Kidney (tissue), 22 donors: ENCODE measurements at places on chromosomes 11 and 22.
A peak's percentile ranks its signal among the peaks of the same experiment; 100 is the strongest.

DNA sequence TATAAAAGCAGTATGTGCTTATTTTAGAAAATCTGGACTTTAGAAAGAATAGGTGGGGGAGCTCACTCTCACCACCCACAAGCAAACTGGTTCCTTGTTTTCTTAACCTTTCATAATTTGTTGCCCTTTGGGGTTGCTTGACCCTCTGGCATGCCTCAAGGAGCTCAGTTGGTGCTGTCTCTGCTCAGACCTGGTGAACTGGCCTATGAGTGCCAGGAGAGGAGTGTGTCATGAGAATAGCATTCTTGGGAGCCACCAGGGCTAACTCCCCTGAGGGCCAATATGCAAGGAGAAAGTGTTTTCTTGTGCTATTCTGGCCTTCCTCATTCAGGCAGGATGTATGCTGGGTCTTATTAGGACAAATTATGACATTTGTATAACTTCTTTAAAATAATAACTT lies 21.0 kb upstream of the AMOTL1 start:
- DNase-seq = no peak

DNA sequence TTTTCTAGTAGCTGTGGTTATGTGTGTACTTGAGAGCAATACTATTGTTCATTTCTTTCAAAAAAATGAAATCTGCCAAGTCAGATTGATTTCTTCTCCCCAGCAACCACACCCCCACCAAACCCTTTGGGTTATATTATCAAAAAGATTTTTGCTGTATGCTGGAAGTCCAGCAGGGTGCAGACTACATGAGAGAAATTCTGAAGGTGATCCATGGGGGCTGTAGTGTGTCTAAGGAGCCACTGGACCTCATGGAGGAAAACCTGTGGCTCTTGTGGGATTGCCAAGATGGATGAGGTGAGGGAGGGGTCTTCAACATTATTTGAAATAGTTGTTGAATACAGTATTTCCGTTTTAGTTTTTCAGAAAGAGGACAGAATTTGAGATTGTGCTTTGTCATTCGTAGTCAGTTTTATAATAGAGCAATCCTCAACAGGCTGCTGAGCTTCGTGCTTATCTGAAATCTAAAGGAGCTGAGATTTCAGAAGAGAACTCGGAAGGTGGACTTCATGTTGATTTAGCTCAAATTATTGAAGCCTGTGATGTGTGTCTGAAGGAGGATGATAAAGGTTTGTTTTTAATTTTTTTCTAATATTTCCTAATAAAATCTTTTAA lies 3.1 kb downstream of the EIF3M start:
- DNase-seq = no peak

DNA sequence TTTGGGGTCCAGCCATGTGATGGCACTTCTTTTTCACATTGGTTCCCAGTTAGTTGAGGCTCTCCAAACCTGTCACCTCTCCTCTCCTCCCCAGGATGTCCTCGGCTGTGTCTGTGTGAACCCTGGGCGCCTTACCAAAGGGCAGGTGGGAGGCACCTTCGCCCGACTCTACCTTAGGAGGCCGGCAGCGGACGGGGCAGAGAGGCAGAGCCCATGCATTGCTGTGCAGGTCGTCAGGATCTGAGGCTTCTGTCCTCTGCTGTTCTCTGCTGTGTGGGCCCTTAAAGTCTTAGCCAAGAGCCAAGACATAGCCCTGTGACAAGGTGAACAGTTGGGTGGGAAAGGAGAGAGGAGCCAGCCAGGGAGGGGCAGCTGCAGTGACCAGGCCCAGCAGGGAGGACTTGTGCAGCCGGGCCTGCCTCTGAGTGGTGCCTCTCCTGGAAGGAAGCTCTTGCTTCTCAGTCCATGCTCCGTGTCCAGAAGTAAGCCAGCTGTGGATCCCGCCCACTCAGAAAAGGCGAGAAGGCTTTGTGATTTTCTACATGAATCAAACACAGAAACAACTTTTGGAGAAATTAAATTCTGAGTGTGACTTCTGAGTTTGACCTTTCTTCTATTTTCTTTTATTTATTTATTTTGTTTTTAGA lies 17.5 kb upstream of the CDC42EP2 start:
- DNase-seq = peak; percentile 47

- DNase-seq = no peak
Observed at GRCh38 chr11:120869097-120869496, 154.8 kb upstream of the TBCEL start.

DNA sequence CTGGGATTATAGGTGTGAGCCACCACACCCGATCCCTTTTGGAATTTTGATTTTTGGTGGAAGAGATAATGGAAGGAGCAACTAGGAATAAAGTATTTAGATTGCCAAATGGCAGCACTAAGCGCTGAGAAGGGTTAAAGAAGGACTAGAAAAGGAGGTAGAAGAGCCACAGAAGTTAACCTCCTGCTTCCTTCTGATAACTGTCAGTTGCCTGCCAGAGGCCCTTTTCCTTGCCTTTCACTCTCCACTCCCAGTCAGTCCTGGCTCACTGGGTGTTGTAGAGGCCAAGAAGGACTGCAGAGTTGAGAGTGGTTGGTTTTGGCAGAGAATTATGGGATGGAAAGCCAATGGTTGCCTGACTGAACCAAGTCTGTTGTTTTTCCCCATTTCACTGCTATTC lies 19.3 kb downstream of the ZC3H12C start:
- DNase-seq = no peak

- no peak for DNase-seq
Observed at GRCh38 chr11:134610116-134610910, 198.3 kb upstream of the B3GAT1 start.

DNA sequence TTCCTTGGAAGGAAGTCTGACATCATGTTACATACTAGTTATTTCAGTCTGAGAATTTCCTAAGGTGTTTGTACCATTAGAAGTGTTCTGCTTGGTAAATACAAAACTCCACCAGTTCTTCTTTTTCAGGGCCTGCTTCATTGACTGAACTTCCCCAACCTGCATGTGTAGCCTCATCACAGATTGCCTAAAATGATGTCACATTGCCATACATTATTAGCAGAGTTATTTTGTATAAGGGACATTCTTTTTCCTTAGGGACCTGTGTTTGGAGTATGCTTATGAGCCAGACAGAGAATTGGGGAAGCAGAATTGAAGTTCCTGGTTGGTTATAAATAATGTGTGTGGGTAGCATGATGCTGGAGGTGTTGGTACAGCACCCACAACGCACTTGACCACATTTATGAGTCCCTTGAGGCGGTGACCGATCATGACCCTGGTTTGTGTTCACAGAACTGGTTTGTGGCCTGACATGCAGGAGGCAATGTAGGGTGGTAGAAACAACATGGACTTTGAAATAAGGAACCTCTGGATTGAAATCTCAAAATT lies 16.4 kb upstream of the MMP7 start:
- no peak for DNase-seq

DNA sequence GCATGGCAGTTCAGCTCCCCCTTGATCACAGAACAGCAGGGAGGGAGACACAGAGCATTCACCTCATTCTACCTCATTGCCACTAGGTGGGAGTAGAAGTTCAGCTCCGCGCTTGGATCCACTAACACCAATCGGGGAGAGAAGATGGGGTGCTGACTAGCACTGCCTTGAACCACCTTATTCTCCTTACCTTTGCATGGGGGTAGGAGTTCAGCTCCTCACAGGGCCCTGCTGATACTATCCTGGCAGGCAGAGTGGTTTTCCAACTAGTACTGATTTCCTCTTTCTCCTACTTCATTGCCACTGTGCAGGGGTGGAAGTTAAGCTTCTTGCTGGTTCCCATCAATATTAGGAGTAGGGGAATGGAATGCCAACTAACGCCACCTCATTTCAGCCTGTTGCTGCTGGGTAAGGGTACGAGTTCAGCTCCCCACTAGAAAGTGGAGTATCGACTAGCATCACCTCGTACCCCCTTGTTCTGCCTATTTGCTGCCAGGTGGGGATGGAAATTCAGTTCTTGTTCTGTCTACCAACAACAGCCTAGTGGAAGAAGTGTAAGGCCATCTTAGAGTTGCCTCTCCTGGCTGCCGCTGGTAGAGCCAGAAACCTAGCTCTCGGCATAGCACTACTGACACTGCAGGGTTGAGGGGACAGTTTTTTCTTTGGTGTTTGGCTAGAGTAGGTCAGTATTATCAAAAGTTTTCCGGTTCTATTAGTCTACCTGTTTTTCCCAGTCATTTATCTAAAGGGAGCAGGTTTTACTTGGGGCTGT lies 550.9 kb upstream of the CCDC90B start:
- DNase-seq = no peak

DNA sequence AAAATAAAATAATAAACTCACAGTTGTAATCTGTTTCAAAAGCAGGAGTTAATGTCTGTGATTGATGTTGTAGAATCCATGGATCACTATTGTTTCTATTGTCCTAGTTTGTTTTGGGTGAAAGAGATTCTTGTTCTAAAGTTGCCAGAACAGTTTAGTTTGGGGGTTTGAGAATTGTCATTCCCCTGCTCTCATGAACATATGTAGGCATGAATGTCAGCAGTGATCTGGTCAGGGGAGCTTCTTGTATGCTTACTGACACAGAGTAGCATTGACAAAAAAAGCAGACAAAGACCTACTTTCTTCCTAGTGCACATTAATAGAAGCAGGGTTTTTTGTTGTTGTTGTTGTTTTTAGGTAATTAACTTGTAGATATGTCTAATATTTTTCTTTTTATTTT lies 38.6 kb downstream of the ARHGAP1 start:
- DNase-seq = no peak

DNA sequence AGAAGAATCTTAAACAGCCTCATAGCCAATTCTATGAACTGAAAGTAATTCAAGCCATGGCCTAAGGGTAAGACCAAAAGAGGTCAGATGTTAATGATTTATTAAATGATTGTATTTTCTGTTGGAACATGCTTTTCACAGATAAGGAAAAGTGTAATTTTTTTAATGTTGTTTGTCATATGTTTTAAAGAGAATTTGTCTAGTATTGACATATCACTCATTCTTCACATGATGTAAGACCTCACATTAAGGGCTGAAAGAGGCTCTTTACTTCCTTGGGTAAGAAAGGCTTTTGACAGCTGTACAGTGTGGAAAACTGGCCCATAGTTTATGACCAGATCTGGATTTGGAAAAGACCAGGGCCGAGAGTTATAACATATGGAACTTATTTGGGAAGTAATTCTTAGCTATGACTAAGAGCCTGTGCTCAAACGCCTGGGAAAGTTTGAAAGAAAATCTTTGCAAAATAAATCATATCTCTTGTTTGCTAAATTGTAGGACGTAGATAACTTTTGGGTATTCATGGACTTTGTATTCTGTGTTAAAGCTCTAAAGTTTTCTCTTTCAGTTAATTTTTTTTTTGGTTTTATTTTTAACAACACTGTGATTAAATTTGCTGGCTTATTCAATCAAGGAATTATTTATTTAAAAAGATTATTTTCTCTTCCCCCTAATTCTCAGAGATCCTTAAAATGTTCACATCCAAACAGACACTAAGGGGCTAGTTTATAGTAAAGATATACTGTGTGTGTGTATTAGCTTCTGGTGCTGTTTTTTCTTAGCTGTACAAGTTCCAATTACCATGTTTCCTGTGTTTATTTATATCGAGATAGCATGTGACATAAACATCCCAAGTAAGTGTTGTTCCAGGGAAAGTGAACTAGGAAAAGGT lies 162.2 kb downstream of the ARHGAP42 start:
- no peak for DNase-seq
